ENCODE measurements at places on chromosomes 4 and X.

DNA sequence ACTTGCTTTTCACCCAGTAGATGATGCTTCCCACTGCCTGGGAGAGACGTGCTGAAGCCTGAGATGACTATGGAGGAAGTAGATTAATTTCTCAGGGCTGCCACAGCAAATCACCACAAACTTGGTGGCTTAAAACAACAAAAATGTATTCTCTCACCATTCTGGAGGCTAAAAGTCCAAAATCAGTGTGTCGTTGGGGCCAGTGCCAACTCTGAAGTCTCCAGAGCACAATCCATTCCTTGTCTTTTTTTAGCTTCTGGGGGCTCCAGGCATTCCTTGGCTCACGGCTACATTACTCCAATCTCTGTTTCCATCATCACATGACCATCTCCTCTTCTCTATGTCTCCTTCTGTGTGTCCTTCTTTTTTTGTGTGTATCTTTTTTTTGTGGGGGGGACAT, 105.8 kb upstream of the C1QTNF7 start:
- DNase-seq = no peak

- DNase-seq = no peak
Measured at GRCh38 chrX:81195259-81195658, 6.5 kb downstream of the HMGN5 start.

GRCh38 chrX:127112726-127113125, 293.2 kb downstream of the PRR32 start:
- DNase-seq = no peak

GRCh38 chrX:111090458-111090857, 5.5 kb upstream of the PAK3 start:
- no peak for DNase-seq

GRCh38 chr4:77123411-77123810, 33.6 kb upstream of the CCNG2 start:
- no peak for DNase-seq

DNA sequence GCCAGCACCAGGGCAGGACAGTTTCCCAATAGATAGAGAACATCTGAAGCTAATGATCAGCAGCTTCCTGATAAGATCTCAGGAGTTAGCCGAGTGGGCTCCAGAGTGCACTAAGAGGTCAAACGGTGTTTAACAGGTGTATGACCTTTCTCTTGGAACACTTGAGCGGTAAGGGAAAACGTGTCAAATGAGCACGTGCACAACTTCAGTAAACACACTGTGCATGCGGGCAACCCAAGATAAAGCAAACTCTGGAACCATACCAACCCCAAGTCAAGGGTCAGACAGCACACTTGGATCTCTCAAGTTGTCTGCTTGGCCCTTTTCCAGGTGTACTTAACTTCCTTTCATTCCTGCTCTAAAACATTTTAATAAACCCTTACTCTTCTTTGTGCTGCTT, 1941.5 kb upstream of the PCDH10 start:
- DNase-seq = no peak

DNA sequence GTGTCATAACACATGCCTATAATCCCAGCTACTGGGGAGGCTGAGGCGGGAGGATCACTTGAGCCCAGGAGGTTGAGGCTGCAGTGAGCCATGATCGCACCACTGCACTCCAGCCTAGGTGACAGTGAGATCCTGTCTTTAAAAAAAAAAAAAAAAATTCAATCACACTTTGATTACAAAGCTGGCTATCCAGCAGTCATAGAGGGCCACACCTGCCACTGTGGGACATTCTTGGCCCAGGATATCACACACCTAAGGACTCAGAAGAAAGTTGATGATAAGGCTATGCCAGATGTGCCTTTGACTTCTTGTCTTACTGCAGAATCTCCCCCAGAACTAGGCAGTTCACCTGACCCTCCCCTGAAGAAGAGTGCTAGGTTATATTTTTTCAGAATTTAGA, 122.5 kb upstream of the GALNT7 start:
- DNase-seq = no peak

GRCh38 chrX:112120721-112121120, 38.1 kb upstream of the TRPC5 start:
- DNase-seq = no peak

DNA sequence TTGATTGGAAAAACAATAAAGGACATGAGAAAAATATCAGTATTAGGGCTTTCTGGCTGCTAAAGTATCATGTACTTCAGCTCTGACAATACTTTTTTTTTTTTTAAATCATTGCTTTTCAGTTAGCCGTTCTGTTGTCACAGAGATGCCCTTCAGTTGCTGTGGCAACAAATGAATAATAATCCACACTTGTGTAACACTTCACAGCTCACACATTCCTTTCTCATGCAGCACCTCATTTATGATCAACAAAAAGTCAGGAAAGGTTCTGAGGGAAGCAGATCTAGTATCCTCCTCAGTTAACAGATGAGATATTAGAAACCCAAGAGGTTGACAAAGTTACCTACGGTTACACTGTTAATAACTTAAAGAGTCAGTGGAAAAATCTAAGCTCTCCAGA, 444.2 kb upstream of the SLIT2 start:
- DNase-seq = no peak

- no peak for DNase-seq
Measured at GRCh38 chr4:20890761-20891160, 190.5 kb downstream of the PACRGL start.

DNA sequence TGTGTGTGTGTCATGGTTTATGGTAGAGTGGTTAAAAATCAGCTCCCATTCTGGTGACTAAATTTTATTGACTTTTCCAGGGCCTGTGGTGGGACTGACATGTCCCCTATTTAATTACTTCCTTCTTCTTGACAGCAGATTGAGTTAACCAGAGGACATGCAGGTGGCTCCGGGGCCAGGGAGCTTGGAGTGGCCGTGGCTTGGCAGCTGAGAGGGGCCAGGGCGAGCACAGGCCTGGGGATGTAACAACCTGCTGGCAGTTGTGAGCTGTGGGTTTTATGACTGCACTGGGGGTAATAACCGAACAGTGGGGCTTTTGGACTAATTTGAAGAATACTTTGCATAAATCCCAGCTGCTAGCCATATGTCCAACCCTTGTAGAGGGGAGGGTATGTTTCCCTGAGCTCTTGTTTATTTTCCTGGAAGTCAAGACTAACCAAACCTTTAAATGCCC, 186.0 kb downstream of the MID1IP1 start:
- DNase-seq = no peak
